Activated CD8-positive, alpha-beta memory T cell treated with anti-CD3 and anti-CD28 coated beads for 48 hours (primary cell): ENCODE measurements at places on chromosomes 16 and 17.
A peak's percentile ranks its signal among the peaks of the same experiment; 100 is the strongest.

GRCh38 chr16:20393801-20394577 lies 10.5 kb downstream of the PDILT start:
- DNase-seq: no peak

DNA sequence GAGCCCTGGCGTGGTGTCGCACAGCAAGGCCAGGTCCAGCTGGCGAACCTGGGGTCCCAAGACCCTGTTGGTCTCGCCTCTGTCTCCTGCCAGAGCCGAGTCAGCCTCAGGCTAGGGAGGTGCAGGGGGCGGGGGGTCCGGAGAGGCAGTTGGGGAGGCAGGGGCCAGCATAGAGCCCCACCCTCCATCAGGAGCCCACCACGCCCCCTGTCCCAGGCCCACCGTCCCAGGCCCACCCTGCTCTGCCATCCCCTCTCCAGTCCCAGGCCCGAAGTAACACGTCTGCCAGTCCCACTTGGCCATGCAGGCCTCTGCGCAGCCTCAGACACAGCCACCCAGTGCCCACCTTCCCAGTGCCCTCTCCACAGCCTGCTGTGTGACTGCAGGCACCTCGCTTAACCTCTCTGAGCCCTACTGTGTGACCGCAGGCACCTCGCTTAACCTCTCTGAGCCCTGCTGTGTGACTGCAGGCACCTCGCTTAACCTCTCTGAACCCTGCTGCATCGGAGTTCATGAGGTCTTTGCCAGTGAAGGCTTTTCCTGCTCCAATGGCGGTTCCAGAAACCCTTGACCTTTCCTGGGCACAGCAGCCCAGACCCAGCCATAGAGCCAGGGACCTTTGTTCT lies 29.3 kb downstream of the ZNF469 start:
- no peak for DNase-seq

DNA sequence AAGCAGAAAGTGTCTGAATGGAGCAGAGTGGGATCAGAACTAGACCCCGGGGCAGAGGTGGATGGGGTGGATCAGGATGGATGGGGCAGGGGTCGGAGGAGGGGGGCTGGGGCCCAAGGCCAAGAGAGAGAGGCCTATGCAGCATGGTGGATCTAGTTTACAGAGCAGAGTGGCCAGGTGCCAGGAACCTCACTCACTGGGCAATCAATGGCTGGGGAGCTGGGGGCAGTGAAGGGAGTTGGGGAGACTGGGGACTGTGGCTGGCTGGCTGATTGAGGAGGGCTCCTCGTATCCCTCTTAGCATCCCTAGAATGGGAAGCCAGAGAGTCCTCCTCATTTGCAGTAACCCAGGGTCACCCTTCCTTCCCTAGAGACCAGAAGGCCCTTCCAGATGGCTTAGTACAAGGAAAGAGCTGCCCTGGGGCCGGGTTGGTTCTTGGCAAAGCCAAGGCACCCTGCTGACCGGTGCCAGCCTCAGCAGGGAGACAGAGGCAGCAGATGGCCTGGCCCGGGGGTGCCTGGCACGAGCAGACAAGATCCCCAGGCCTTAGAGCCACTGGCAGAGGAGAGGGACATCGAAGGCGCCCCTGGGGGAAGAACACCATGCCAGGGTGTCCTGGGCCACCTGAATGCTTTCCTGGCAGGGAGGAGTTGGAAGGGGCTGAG lies 36.8 kb downstream of the SRCIN1 start:
- no peak for DNase-seq

GRCh38 chr17:78674595-78675315 lies 97.6 kb upstream of the DNAH17 start:
- no peak for DNase-seq

- no peak for DNase-seq
Observed at GRCh38 chr16:22324787-22325597, 27.8 kb downstream of the POLR3E start.

DNA sequence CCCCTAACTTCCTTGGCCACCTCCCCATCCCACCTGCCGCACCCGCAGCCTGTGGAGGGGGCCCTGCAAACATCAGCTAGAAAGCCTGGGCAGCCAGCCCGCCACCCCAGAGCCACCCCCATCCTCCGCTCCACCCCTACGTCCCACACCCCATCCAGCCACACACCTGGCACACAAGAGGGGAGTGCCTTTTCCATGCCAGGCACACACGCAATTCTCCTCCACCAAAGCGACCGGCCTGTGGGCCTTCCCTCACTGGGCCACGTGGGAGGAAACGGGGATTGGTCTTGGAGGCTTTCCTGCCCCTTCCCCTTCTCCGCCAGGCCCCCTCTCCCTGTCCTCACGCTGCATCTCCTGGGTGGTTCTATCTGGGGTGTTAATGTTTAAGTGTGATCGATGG lies 48.7 kb upstream of the TNRC6C start:
- DNase-seq: no peak

- DNase-seq: no peak
Observed at GRCh38 chr17:82376042-82376730, 4.6 kb downstream of the UTS2R start.

DNA sequence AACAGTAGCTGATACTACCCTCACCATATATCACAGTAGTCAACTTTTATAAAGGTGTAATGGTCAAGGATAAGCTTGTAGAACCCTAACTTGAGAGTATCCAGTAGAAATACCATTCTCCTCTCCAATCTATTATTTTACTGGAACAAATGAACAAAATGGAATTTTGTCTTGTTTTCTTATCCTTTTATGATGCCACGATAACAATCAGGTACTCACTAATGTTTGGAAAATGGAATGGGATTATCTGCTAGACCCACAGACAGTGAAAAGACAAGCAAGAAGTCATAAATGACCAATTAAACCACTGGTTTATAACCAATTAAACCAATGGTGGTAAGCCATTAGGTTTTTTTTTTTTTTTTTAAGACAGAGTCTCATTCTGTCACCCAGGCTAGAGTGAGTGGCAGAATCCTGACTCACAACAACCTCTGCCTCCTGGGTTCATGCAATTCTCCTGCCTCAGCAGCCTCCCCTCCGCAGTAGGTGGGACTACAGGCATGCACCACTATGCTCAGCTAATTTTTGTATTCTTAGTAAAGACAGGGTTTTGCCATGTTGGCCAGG lies 10.4 kb downstream of the GPATCH8 start:
- no peak for DNase-seq

- peak; percentile 90 for DNase-seq
Observed at GRCh38 chr17:81094509-81095382, 59.8 kb downstream of the BAIAP2 start.

DNA sequence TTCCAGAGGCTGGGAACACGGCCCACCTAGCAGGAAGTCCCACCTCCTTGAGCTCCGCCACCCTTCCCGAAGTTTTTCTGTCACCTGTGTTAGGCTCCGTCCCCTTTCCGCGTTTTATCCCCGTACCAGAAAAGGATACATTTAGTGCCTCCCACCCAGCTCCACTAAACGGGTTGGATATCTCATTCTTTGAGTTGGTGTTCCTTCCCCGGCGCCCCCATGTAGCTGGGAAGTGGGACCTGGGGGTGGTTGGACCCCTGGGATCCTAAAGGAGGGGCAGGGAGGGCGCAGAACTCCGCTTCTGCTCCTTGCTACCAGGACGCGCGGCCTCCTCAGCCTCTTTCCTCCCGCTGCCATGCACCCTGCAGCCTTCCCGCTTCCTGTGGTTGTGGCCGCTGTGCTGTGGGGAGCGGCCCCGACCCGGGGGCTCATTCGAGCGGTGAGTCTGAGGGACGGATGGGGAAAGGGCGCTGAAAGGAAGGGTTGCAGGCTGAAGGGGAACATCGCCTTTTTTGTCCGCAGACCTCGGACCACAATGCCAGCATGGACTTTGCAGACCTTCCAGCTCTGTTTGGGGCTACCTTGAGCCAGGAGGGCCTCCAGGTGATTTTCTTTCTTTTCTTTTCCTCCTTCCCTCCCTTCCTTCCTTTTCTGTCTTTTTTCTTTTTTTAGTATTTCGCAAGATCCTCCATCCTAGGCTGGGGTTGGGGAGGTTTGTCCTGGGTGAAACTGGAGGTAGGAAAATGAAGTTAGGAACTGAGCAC lies 669 bp downstream of the RNF167 start:
- DNase-seq: peak; percentile 26

GRCh38 chr17:50609380-50610074 lies 25.2 kb upstream of the ABCC3 start:
- DNase-seq: no peak

DNA sequence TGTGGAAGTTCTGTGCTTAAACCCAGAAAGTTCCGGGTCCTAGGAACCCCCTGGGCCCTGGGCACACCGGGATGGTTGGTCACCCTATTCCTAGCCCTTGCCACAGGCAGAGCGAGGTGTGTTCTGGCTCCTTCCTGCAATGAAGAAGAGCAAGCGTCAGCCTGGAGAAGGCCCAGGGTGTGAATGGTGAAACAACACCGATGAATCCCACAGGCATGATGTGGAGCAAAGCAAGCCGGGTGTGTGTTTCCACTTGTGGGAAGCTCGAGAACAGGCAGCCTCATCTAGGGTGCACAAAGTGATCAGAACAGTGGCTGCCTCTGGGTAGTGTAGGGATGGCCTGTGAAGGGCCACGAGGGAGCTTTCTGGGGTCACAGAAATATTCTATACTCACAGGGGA lies 13.8 kb downstream of the KCNG4 start:
- DNase-seq: no peak

DNA sequence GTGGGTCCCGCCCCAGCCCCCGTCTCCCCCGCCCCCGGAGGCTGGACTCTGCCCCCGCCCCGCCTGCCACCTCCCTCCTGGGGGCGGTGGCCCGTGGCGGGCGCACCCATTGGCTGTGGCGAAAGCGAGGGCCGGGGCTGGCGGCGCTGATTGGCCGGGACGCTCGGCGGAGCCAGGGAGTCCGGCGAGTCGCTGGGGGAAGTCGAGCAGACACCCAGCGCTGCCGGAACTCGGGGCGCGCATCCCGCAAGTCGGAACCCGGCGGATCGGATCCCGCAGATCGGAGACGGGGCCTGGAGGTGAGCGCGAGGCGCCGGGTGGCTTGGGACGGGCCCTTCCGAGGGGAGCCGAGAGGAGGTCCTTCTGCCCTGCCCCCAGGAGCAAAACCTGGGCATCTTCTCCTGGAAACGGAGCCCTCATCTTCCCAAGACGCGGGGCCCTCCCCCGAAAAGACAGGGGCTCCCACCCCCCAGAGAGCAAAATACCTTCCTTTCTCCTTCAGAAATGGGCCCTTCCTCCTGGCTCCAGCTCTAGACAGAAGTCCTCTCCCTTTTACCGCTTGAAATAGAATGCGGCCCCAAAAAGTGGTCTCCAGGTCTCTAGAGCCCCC lies at the start of gene ABAT:
ABAT (plus strand) TSS at position 205 of the 610 bp plus-strand sequence. CDS start 61,123 bp downstream, outside the sequence.
- DNase-seq: peak; percentile 64

DNA sequence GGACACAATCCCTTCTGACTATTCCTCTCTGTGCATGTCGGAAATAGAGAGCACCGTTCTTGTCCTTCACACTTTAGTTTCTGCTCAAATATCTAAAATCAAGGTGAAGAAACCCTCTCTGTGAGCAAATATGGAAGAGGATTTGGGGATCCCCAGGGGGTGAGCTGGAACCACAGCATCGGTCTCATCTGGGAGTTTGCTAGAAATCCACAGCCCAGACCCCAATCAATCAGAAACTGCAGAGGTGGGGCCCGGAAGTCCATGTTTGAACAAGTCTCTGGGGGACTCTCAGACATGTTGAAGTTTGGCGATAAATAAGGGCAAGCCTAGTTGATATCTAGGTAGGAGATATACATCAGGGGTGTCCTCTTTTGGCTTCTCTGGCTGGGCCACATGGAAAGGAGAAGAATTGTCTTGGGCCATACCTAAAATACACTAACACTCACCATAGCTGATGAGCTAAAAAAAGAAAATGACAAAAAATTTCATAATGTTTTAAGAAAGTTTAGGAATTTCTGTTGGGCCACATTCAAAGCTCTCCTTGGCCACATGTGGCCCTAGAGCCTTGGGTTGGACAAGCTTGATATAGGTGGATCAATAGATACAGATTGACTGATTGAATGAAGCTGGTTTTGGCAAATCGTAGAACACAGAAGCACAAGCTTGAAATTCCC lies 168.0 kb upstream of the FOXF1 start:
- DNase-seq: no peak

- no peak for DNase-seq
Observed at GRCh38 chr16:13401641-13402040, 500.2 kb downstream of the SHISA9 start.

DNA sequence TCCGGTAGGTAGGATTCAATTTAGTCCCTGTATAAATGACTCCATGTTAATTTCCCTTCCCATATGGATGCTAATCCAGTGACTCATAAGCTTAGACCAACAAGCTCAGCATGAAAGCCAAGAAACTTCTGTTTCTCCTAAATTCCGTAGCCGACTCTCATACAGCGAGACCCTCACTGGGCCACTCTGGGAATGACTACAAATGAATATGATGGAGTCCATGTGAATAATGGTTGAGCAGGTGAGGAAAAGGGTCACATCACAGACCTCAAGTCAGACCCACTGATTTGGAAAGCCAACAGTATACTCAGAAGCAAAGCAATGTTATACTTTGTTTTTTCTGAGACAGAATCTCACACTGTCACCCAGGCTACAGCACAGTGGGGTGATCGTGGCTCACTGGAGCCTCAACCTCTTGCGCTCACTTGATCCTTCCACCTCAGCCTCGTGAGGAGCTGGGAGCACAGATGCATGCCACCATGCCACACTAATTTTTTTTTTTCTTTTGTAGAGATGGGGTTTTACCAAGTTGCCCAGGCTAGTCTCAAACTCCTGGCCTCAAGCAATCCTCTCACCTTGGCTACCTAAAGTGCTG lies 14.6 kb downstream of the RSL1D1 start:
- DNase-seq: no peak

- DNase-seq: peak; percentile 73
Observed at GRCh38 chr17:7857713-7858521, at the start of gene CYB5D1. Gene CYB5D1, plus strand, starts transcription at chr17:7858003. Its CDS starts 132 bp downstream, at chr17:7858135.

GRCh38 chr17:68961214-68961882 lies 6.2 kb upstream of the ABCA8 start:
- DNase-seq: no peak

DNA sequence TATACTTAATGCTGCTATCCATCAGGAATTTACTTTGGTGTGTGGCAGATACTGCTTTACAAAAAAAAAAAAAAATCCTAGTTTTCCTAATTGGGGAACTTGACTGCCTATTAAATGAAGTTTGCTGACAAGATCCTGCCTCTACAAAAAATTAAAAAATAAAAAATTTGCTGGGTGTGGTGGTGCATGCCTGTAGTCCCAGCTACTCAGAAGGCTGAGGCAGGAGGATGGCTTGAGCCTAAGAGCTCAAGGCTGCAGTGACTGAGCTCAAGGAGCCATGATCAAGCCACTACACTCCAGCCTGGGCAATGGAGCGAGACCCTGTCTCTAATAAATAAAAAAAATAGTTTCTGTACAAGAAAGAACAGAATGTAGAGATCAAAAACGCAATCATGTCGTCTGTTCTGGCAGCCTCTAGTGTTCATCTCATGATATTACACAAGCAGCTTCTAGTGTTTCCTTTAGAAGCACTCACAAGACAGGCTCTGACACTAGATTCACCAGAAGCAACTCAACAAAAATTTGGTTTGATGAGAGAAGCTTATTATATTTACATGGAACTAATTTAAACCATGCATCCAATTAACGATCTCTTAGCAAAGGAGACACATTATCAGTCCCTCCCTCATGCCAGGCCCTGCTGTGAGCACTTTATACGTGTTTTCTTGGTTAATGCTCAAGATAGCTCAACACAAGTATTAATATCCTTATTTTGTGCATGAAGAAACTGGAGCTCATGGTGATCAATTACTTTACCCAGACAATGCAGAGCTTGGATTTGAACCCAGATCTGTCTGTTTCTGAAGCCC lies 6.8 kb upstream of the KRTAP17-1 start:
- no peak for DNase-seq
